Right cardiac atrium (tissue), 5 donors: ENCODE measurements at places on chromosomes 16 and 17.

GRCh38 chr17:49497148-49498028 is 2.3 kb downstream of the NGFR start:
- peak; percentile 92 for DNase-seq

- DNase-seq = no peak
These were observed 31.1 kb upstream of the TNRC6A start for GRCh38 chr16:24698308-24698707.

- DNase-seq = no peak
These were observed 208.3 kb upstream of the PMFBP1 start for GRCh38 chr16:72380283-72380682.

DNA sequence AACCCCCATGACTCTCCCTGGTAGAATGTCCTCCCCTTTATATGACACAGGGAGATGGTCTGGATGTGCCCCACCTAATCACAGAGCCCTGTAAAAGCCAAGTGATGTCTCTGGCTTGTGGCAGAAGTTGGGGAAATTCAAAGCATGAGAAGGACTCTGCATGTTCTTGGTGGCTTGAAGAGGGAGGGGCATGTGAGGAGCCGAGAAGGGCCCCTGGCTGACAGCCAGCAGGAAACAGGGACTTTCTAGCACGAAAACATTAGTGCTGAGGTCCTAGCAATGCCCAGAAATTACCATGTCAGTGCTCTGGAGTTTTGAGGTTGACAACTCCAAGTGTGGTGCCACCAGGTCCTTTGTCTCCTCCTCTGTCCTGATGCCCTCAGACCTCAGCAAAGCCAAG is 75.9 kb downstream of the USP22 start:
- DNase-seq = no peak

- no peak for DNase-seq
These were observed 83.6 kb upstream of the PLEKHM1 start for GRCh38 chr17:45573924-45574770.

GRCh38 chr16:17474037-17474436 is 3.3 kb upstream of the XYLT1 start:
- DNase-seq = no peak

DNA sequence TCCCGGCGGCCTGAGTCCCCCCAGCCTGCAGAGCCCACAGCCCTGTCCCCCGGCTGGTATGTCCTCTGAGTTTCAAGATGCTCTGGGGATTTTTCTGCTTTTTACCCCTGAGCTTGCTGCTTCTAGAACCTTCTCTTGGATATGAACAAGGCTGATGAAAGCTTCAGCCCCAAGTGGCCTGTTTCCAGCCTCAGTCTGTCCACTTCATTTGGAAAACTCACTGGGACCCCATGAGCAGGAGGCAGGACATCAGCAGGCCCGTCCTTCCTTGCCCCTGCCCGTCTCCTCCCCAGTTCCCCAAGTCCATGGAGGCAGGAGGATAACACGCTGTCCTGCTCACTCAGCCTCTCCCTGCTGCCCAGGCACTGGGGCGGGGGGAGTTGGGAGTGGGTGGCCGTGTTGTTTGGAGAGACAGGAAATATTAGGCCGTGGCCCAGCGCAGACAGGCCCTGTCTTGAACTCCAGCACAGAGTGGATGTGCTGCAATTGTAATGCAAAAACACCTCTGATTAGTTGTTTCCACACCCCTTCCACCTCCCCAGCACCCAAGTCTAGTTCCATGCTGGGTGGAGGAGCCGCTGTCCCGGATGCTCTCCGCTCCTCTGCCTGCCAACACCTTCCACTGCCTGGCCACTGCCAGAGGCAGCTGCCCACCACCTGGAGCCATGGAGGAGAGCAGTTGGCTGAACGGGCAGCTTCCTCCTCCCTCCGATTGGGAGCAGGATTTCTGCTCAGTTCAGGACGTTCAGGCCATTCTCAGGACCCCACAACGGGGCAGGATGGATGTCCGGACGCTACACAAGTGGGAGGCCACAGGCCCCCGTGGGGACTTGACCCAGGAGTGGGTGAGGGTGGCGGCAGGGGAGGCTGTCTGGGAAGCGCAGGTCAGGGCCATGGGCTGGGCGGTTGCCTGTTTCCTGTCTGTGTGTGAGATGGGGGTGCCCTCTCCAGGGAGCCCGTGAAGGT is 216.9 kb upstream of the GSE1 start:
- peak; percentile 21 for DNase-seq

DNA sequence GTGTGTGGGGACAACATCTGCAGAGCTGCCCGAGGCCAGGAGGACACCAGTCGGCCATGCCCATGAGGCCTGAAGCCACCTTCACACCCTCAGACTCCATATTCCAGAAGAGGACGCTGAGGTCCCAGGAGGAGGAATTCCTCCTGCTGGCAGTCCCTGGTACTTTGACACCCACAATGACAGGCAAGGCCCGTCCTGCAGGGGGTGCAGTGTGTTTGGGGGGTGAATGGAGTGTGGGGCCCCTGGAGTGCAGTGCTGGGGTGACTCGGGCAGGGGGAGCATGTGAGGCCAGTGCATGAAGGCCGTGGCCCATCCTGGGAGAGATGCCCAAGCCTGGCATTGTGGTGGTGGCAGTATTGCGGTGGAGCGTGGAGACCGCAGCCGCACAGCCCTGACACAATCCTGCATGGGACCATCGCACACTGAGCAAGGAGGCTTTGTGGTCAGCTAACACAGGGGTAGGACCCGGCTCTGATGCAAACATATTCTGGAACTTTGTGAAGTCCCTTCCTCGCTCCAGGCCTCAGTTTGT is 52.2 kb downstream of the ZDHHC7 start:
- peak; percentile 40 for DNase-seq

DNA sequence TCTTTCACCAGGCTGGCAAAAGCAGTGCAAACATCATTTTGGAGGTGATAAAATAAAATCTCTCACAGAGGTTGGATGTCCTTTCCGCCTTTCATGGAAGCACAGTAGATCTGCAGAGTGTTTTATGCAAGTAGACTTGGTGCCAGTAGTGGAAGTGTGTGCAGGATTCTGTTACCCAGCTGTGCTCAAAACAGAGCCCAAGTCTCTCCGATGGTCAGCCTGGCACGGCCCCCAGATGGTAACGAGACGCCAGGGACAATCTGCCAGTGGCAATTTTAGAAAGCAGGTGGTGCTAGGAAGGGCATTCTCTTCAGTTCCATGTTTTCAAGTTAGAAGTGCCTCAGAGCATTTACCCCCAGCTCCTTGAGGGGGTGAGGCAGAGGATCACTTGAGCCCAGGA is 1.5 kb upstream of the MTHFSD start:
- DNase-seq = peak; percentile 40

DNA sequence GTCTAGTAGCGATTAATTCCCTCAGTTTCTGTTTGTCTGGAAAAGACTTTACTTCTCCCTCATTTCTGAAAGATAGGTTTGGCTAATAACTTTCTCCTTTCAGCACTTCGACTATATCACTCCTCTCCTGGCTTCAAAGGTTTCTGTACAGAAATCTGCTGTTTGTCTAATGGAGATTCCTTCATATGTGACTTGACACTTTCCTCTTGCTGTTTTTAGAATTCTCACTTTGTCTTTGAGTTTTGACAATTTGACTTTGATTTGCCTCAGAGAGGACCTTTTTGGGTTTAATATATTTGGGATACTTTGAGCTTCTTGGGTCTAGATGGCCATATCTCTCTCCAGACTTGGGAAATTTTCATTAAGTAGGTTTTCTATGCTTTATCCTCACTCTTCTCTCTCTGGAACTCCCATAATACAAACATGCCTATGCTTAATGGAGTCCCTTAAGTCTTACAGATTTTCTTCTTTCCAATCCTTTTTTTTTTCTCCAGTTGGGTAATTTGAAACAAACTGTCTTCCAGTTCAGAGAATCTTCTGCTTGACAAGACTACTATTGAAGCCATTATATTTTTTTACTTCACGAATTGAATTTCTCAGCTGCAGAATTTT is 7.8 kb upstream of the PRSS21 start:
- DNase-seq = no peak

- no peak for DNase-seq
These were observed 24.8 kb downstream of the STH start for GRCh38 chr17:46023783-46024388.
